Stimulated activated CD8-positive, alpha-beta memory T cell treated with anti-CD3 and anti-CD28 coated beads, Interleukin-4, amount 100 ng/mL, for 1 hour (primary cell): ENCODE measurements at places on chromosomes 5 and 9.

DNA sequence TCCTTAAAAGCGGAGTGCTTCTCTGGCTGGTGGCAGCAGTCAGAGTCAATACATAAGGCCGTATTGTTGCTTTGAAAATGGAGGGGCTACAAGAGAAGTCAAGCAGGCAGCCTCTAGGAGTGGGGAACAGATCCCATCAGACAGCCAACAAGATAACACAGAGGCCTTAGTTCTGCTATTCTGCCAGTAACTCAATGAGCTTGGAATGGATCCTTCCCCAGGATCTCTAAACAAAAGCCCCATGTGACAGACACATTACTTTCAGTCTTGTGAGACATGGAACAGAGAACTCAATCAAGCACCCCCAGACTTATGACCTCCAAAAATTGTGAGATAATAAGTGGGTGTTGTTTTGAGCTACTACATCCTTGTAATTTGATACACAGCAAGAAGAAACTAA, 158.6 kb downstream of the RFX3 start:
- DNase-seq: no peak

GRCh38 chr9:130172858-130173665, 858 bp downstream of the NCS1 start:
- DNase-seq: peak; percentile 10

GRCh38 chr5:129345213-129345924, 114.7 kb upstream of the ADAMTS19 start:
- DNase-seq: no peak

DNA sequence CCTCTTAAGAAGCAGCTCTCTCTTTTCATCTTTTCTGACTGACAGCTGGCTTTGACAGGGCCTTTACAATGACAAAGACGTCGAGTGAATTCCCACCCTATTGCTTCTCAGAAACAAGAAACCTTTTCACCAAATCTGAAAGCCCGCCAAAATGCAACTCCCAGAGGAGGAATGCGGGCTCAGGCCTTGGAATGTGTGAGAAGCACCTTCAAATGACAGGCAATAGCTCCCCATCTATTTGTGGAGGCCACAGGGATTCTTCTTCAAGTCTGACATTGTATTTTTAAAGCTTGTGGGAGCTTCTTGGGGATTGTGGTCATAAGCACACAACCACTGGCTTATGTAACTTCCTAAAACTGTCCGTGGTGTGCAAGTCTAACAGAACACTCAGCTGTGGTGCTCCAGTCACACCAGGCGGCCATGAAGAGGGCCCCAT, 72.7 kb downstream of the DPYSL3 start:
- DNase-seq: no peak

GRCh38 chr5:54861212-54861894, 124.0 kb downstream of the ESM1 start:
- DNase-seq: no peak

DNA sequence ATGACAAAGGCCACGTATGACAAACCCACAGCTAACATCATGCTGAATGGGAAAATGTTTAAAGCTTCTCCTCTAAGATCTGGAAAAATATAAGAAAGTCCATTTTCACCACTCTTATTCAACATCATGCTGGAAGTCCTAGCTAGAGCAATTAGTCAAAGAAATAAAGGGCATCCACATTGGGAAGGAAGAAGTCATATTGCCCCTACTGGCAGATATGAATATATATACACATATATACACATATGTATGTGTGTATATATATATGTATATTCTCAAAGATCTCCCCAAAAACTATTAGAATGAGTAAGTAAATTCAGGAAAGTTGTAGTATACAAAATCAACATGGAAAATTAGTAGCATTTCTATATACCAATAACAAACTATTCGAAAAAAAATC, 17.1 kb downstream of the APBA1 start:
- no peak for DNase-seq
